Left cardiac atrium (tissue), 4 donors: ENCODE measurements at places on chromosomes 1 and 21. TPM values are rescaled to one million over a fixed set of nuclear protein-coding genes. Genes with fewer than 3 reads are reported as not detected.

HES2 gene
- total RNA-seq: not detected

ATP6V1G3 gene
- total RNA-seq: not detected

SLAMF7 gene
- 1.9 TPM for total RNA-seq

SPATA17 gene
- 1.2 TPM for total RNA-seq

GRCh38 chr1:157137046-157137407 is 1.2 kb downstream of the ETV3 start:
- DNase-seq: no peak

- no peak for DNase-seq
These were observed 11.7 kb upstream of the C2CD2 start for GRCh38 chr21:41965461-41966013.

- no peak for DNase-seq
These were observed 586.4 kb upstream of the TMPRSS15 start for GRCh38 chr21:18989953-18990495.

GRCh38 chr1:218802799-218803198 is 370.9 kb upstream of the LYPLAL1 start:
- no peak for DNase-seq

- DNase-seq: no peak
These were observed 1.4 kb downstream of the PTPN7 start for GRCh38 chr1:202158810-202159533.
